ENCODE measurements at places on chromosomes 4 and X.

DNA sequence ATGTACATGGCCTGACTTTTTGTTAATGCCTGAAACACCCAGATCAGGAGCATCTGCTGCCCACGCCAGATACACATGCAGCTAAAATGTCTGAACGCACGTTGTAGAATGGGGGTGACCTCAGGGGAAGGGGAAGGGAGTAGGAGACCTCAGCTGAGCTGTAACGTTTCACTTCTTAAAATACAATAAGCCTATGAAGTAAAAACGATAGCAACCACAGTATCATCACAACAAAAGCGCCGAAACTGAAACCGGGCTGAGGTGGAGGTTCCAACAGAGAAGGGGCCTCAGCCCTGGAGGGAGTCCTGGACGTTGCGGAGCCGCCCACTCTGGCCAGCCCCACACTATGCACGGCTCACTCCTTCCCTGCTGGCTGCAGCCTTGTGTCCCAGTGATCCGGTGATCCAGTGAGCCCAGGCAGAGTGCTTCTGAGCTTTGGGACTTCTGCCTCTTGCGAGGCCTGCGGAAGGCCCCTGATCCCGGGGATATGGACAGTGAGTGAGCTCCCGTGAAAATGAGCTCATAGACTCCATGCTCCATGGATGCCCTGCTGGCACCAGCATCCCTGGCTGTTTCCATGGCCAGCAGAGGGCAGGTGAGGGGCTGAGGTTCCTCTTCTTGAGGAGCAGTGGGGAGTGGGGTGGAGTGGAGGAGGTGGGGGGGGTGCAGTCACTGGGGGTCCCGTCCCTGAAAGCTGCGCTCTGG lies 52.0 kb downstream of the HMX1 start:
- no peak for DNase-seq

GRCh38 chr4:113303315-113303714 lies 253.9 kb downstream of the ANK2 start:
- DNase-seq, result no peak

DNA sequence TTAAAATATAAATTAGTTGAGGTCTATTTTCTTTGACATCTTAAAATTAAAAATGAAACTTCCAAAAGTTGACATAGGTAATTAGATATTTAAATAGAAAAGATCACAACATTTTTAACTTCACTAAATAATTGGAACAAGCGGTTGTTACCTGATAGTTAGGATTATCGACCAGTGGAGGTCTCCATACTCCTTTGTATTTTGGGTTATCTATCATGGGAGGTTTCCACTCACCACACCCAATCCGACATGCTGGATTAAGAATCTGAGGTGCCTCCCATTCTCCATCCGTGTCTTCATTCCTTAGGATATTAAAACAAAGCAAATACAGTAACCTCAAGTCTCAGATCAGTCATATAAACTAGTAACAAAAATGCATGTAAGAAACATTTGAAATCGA lies 22.2 kb downstream of the SCOC start:
- DNase-seq, result no peak

DNA sequence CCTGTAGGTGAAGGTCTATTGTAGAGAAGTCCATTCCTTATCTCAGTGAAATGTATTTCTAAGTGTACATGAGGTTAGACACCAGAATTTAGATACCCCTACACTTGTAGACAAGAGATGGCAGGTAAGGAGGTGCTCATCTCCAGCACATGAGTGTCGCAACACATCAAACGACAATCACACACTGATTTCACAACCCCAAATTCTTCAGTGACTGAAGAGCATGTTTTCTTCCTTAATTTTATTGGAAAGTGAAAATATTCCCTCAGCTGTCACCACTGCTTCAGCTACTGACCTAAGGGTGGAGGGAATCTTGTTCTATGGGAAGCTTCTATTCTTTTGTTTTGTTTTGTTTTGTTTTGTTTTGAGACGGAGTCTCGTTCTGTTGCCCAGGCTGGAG lies 280.3 kb downstream of the ARHGAP24 start:
- no peak for DNase-seq

DNA sequence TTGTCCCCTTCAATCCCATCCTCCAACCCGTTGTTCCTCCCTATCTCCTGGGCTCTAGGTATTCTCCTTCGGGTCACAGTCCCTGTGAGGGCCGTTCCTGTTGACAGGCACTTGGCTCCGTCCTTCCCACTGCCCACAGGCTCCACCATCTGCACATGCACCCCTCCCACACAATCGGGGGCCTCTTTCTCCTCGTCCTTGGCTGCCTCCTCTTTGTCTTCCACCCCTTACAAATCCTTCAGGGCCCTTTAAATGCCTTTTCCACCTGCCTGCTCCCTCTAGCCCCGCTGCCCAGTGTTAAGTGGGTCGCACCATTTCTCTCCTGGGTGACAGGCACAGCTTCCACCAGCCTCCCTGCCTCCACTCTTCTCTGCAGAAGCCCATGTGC lies 2.7 kb upstream of the AVPR2 start:
- DNase-seq, result no peak

- DNase-seq, result peak; percentile 20
Observed at GRCh38 chr4:25915353-25915705, 1.3 kb downstream of the SMIM20 start.

DNA sequence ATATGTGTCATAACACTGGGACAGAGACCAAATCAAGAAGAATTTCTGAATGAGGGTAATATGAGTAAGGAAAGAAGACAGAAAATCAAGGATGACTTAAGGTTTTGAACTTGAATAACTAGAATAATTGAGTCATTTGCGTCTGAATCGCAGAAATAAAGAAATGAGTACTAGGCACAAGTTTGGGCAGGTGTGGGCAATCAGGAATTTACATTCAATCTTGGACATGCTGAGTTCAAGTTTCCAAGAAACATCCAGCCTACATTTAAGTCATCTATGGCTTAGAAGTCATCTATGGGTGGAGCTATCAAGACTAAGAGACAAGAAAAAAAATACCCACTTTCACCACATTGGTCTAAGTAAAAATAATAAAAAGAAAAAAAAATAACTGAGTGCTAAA lies 30.4 kb upstream of the WDR44 start:
- DNase-seq, result no peak

Measured in ovary (tissue), 10 donors.